Activated naive CD8-positive, alpha-beta T cell treated with anti-CD3 and anti-CD28 coated beads, Interleukin-2, amount 10 ng/mL, durations not matched to agents 7 days and 5 days (primary cell): ENCODE measurements at places on chromosomes 12 and 14. TPM values are rescaled to one million over a fixed set of nuclear protein-coding genes. Genes with fewer than 3 reads are reported as not detected.

The LMNTD1 gene
- not detected for total RNA-seq

DNA sequence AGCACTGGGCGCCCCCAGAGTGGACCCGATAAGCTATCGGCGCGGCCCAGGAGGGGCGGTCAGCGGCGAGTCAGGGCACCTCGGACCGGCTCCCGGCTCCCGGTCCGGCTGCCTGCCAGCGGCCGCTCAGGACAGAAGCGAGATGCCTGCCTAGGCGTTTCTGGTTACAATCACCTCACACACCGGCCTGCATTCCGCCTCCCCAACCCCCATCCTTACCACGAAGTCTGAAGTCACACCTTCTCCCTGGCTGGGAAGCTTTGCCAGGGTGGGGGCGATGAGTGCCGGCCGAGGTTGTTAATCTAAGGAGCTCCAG lies 42.6 kb upstream of the TBX5 start:
- peaks cover 77% of the 10 kb centered on the region for H3K27me3 ChIP-seq
- no peaks in the 10 kb centered on the region for H3K4me1 ChIP-seq

DNA sequence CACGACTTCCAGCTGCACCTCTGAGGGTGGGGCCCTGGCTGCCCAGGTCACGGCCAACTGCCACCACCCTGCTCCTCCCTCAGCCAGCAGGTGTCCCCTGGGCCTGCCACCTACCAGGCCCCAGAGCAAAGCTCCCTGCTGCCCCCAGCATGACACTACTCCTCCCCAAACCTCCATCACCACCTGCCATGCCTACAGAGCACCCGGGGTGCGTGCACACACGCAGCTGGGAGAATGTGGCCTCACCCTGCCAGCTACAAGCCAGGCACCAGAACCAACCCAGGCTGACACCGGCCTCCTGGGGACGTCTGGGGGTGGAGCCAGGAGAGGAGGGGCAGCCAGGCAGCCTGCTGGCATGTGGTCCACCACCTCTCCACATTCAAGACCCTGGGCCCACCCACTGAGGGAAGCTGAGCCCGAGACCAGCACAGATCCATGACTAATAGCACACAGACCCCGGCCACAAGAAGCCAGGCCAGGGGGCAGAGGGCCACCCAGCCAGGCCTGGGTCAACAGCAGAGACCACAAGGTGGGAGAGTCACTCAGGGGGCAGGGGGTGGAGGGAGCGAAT lies 3.4 kb downstream of the JAG2 start:
- peaks cover 17% of the 10 kb centered on the region for H3K27me3 ChIP-seq
- peaks cover 4% of the 10 kb centered on the region for H3K4me1 ChIP-seq
- H3K4me3 ChIP-seq, result no peak overlapping the region
- H3K27ac ChIP-seq, result no peak overlapping the region
- no peaks in the 10 kb centered on the region for H3K36me3 ChIP-seq

DNA sequence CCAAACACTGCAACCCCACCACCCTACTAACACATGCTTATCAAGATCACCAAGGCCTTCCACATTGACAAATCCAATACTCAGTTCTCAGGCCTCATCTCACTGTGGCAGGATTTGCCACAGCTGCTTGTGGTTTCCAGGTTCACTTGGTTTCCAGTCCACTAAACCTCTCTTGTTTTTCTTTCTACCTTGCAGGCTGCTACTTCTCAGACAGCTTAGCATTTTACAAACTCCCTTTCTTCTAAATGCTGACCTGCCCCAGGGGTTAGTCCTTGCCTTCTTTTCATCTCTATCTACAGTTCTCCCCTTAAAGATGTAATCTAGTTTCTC lies 84.1 kb downstream of the BCAT1 start:
- peaks cover 12% of the 10 kb centered on the region for H3K4me1 ChIP-seq
- DNase-seq, result no peak
- H3K4me3 ChIP-seq, result no peak overlapping the region
- peaks cover 14% of the 10 kb centered on the region for H3K36me3 ChIP-seq
- no peaks in the 10 kb centered on the region for H3K27me3 ChIP-seq

DNA sequence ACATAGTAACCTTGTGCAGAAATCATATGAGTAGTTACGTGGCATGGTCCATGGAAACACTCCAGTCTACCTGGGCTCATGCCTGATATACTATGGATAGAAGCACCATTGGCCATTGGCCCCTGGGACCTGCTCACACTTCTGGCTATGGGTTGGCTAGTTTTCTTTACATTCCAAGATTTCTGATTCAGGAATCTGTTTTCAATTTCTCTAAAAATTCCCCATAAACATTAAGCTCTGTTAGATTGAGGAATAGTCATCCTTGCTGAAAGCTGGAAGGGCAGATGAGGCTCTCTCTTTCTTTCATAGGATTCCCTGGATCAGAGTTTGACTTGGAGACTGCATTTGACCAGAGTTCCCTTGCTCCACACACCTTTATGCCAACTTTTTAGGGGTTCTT lies 37.3 kb upstream of the RAP1B start:
- no peaks in the 10 kb centered on the region for H3K27me3 ChIP-seq
- peaks cover 20% of the 10 kb centered on the region for H3K4me1 ChIP-seq
- no peak overlapping the region for H3K4me3 ChIP-seq
- no peak overlapping the region for H3K27ac ChIP-seq
- DNase-seq, result no peak

The PTPN6 gene
- 370 TPM for total RNA-seq
